ENCODE measurements at places on chromosomes 11 and 22.

- DNase-seq, result no peak
Measured at GRCh38 chr11:102323542-102324251, 6.4 kb downstream of the BIRC3 start.

GRCh38 chr11:110712659-110713448 is 617 bp upstream of the ARHGAP20 start:
- no peak for DNase-seq

DNA sequence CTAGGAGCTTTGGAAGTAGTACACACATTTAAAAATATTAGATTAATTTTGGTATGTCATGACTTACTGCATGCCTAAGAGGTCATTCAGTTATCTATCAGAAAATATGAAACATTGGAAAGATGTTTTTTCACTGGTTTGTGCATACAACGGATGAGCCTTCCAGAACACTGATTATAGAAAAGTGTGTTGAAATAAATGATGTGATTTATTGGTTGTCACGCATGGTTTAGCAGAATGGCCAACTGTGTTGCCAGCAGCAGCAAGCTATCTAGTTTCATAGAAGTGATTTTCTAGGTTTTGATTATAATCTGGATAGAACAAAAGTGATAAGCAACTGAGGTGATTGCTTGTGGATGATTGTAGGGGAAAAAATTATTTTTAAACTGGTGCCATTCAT is 53.6 kb downstream of the DDX10 start:
- DNase-seq, result no peak

- peak; percentile 70 for DNase-seq
Measured at GRCh38 chr11:76860539-76861475, at the start of gene ACER3. ACER3 (plus strand) TSS chr11:76860918; CDS start chr11:76860977, 59 bp downstream.

DNA sequence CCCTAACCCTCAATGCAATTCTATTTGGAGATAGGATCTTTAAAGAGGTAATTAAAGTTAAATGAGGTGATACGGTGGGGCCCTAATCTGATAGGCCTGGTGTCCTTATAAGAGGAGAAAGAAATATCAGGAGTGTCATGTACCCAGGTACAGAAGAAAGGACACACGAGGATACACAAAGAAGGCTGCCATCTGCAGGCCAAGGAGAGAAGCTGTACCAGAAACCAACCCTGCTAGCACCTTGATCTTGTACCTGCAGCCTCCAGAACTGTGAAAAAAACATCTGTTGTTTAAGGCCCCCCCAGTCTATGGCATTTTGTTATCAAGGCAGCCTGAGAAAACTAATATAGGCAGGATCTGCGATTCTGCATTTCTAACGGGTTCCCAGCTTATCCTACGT is 44.2 kb downstream of the FBXO7 start:
- DNase-seq, result no peak

GRCh38 chr22:36419177-36419911 is 31.6 kb upstream of the MYH9 start:
- no peak for DNase-seq

DNA sequence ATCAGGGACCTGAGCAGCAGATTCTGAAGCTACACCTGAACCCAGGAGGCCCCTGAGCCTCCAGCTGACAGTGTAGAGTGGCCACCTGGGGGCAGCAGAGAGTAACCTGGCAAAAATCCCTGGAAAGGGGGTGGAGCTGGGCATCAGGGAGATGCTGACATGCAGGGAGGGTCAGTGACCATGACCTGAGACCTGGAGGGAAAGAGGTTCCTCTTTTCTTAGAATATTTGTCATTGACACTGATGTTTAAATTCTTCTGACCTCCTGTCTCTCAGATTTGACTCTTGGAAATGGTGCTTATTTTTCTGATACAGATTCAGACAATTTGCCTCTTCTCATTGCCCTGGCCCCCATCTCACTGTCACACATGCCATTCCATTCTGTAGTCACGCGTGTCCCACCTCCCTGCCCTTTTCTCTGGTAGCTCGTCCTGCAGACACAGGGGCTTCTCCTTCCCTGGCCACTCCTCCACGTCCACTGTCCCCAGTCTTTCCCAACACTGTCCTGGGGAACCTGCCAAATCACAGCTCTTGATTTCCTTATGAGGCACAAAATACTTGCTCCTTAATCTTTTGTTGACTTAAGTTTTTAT is 117.2 kb upstream of the IGLL5 start:
- no peak for DNase-seq

GRCh38 chr11:17267576-17267975 is 9.0 kb upstream of the NUCB2 start:
- DNase-seq, result no peak

DNA sequence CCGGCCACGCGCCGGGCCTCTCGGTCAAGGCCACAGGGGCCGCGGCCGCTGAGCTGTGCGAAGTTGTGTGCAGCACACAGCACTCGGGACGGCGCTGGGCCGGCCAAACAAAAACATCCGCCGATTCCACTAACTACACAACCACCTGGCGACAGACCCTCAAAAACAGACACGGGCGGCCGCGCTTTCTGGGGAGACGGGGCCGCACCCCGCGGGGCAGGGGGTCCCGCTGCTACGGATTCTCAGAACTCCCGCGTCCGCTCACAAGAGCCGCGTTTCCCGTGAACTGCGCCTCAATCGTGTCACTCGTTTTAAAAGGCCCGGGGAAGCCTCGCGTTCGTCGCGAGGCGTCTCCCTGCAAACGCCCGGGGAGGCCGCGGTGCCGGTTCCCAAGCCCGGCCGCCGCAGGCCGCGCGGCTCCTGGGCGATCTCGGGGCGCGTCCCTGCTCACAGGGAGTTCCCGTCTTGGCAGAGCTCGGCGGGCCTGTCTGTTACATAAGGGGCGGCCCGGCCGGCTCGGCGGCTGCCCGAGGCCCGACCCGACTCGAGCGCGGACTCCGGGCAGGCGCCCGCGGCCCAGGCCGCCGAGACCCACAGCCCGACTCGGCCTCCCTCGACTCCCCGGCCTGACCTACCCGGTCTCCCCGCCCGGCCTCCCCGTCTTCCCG is 936 bp downstream of the BRD1 start:
- DNase-seq, result no peak

- no peak for DNase-seq
Measured at GRCh38 chr11:9530901-9531625, 42.4 kb upstream of the WEE1 start.

GRCh38 chr11:19938866-19939265 is 221.4 kb downstream of the DBX1 start:
- no peak for DNase-seq
